Endothelial cell (in vitro differentiated cells): ENCODE measurements at places on chromosomes 1 and 21.

DNA sequence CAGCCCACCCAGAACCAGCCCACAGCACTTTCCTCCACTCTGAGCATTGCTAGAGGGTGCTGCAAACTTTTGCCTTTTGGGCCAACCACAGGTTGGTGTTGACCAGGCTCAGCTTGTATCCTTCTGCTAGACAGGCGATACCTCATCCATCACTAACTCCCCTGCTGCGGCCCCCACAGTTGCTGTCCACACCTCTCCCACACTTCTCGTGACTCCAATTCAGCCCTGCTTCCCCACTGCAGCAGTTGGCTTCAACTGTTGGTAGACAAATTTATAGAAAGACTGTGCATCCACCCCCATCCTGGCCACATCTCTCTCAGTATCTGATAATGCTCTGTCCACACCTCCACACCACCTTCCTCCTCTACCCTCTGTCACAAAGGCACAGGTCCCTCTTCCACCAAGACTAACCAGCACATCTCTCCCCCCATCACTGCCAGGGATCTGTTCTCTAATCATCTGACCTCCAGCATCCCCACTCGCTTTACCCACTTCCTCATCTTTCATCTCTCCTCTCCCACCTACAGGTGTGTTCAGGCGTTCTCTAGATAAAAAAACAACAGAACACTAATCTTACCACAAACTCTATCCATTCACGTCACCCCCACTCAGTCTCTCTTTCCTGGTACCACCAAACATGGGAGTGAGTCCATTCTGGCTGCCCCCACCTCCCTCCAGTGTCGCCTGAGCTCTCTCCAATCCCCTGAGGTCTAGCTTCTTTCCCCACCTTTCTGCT lies 15.8 kb upstream of the SLC25A44 start:
- DNase-seq, result no peak

GRCh38 chr1:203805689-203806088 lies 10.3 kb downstream of the ZBED6 start:
- DNase-seq, result no peak

GRCh38 chr1:26839339-26839722 lies 12.8 kb downstream of the ZDHHC18 start:
- DNase-seq, result no peak

GRCh38 chr1:228903434-228904071 lies 168.3 kb downstream of the RHOU start:
- no peak for DNase-seq

GRCh38 chr21:42384156-42384945 lies 11.5 kb downstream of the TMPRSS3 start:
- DNase-seq, result no peak

GRCh38 chr1:208231881-208232661 lies 12.1 kb downstream of the PLXNA2 start:
- no peak for DNase-seq

GRCh38 chr1:209885403-209886218 lies 52.4 kb upstream of the SYT14 start:
- no peak for DNase-seq

- no peak for DNase-seq
Measured at GRCh38 chr1:31793086-31793485, 22.7 kb downstream of the SPOCD1 start.

- no peak for DNase-seq
Measured at GRCh38 chr1:233364695-233365539, 37.4 kb downstream of the MAP3K21 start.

DNA sequence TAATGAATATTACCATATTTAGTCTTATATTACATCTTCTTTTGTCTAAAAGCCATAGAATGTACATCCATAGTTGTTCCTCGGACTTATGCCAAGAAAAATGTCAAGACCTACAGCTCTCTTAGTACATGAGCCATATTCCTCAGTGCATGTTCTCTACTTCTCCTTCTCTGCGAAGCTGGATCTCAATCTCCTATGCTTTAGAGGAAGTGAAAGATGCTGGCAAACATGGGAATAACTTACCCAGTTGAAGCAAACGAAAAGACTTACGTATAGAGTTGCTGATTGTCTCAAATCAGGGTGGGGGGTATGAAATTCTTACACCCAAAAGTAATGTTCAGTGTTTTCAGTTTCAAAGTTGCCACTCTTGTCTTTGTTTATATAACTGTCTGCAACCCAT lies 32.7 kb downstream of the OR13G1 start:
- DNase-seq, result no peak

DNA sequence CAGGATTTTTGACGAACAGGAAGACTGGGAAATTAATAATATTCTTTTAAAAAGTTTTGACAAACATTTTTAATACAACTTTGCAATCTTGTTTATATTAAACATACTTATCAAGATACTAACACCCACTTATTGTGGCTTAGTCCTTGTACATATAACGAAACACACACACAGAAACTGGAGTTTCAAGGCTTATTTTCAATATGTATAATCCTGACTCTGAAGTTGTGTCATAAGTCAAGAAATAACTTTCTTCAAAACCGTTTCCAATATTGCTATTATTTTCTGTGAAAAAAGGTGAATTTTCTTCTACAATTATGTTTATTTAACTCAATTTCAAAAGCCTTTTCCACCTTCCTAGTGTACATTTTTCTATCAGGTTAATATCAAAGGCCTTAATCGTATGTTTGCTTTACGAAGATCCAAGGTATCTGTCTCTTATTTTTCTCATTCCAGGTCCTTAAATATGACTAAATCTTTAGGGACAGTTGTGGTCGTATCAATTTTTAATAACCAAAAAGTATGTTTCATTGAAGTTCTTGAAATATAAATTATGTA lies 1.8 kb downstream of the CDKN2C start:
- no peak for DNase-seq

DNA sequence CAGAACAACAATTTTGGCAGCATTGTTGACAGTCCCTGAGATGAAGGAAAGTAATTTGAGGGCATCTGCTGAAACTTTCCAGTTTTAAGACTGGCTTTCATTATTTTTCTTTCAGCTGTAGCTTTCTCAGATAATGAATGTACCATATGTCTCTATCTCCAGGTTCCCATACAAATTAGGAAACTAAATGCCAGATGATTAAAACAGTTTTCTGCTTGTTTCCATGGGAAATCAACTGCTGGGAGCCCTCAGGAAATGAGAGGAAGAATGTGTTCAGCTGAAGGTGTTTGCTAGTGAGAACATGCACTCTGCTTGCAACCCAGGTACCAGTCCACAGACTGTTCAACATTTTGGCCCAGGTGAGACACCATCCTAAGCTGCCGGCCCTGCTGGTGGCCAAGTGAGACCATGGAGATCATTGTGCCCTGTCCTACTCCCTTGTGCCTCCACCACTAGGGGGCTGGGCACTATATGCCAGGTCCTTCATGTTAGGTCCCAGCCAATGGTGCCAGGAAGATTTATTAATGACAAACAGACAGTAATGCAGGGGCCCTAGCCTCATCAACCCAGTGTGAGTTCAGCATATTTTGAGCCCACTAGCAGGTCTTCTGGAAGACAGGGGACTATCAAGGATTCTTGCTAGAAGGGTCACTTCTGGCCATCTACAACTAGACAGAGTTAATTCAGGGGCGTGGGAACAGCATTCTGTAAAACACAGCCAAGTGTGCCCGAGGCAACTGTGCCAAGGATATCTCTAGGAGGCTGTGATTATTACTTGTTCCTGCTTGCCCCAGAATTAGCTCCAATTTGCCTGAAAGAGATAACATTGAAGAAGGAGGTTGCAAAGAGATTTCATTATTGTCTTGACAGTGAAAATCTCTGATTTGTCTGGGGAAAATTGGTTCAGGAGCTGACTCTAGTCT lies 17.0 kb upstream of the LRRC8C start:
- DNase-seq, result peak; percentile 30

- no peak for DNase-seq
Measured at GRCh38 chr1:233945573-233945972, 41.1 kb downstream of the SLC35F3 start.

- no peak for DNase-seq
Measured at GRCh38 chr1:7378346-7379130, 392.6 kb upstream of the VAMP3 start.

DNA sequence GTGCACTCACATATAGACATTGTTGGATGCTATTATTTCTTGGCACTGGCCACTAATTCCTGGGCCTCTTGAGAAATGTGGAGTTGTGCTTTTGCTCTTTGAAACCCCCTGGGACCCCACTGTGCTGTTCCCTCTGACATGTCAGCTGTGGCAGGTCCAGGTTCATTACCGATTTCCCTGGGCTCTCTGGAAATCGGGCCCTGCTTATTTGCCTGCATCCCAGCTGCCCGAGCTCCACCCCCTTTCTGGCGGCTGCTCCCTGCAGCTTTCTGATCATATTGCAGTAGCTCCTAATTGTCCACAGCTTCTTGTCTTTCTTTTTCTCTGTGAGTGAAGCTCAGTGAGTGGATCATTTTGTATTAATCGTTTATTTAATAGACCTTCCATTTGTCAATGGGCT lies 183.7 kb upstream of the FAM78B start:
- no peak for DNase-seq

- DNase-seq, result peak; percentile 76
Measured at GRCh38 chr1:10679496-10680220, 116.8 kb downstream of the CASZ1 start.

DNA sequence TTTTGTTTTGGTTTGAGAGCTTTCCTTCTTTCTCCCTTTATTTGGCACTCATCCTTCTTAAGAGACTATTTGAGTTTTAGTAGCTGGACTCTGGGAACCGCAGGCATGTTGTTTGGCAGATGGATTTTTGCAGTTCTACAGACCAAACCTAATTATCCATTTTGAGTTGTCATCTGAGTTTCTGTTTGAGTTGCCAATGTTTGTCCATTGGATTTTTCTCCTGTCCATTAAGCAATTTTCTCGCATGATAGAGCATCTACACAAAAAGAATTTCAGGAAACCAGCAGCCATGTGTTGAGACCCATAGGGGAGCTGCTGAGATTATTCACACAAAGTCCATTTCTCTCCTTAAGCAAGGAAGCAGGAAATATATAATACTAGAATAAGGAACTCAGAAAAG lies 17.2 kb upstream of the CXADR start:
- DNase-seq, result no peak

- DNase-seq, result no peak
Measured at GRCh38 chr1:24498589-24498988, 4.0 kb upstream of the RCAN3 start.

GRCh38 chr1:5950994-5951785 lies 41.0 kb downstream of the NPHP4 start:
- DNase-seq, result no peak

GRCh38 chr1:34746785-34747637 lies 7.8 kb upstream of the GJB5 start:
- no peak for DNase-seq

DNA sequence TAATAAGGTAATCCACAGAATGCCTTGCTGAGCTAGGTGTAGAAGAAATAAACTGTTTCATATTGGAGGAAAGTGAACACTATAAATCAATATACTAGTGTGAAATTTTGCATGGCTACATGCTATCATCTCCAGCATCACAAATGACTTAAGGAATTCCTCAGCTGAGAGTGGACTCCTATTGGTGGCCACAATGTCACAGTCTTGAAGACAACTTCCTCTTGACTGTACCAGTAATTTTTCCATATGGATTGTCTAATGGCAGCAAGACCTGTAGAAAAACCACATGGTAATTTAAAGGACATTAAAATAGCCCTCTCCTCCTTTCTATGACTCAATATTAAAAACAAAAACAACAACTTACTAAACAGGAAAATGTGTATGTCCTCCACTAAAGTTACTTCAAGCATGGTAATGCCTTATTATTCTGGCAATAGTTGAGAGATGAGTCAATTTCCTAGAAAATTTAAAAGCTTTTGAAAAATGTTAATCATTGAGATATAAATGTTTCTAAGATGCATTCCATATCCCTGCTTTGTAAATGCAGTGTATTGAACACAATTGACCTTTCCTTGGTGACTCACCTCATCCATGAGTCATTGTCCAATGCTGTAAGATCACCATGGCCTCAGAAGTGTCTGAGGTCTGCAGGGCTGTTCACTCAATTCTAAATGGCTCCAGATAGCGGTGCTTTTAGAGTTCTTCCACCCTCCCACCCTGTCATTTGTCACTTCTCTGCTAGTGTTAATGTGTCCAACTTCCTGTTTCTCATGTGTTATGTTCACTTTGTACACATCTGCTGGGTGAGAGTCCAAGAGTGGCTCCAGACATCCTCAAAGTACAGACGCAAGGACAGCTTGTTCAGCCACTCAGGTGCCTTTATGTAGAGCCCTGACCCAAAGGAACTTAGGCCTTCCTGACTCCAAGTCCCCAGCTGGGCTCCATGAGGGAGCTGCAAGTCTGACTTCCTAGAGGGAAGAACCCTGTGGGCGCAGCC lies 32.8 kb upstream of the DNASE2B start:
- no peak for DNase-seq

DNA sequence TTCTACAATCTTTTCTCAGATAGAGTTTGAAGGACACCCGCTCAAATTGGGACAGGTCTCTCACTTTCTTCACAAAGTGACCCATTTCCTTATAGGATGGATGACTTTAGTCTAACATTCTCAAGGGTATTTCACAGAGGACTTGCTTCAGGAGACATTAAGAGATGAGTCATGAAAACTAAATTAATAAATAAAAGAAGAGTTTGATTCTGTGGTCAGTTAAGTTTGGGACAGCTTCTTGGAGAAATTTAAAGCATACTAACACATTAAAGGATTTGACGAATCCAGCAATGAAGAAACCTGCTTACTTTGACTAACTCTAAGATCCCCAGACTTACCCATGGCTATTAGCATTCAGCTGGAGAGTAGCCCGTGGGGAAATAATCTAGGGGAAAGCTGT lies 95.6 kb upstream of the RAB3GAP2 start:
- DNase-seq, result no peak

- no peak for DNase-seq
Measured at GRCh38 chr1:63867429-63868176, 93.8 kb downstream of the ROR1 start.

DNA sequence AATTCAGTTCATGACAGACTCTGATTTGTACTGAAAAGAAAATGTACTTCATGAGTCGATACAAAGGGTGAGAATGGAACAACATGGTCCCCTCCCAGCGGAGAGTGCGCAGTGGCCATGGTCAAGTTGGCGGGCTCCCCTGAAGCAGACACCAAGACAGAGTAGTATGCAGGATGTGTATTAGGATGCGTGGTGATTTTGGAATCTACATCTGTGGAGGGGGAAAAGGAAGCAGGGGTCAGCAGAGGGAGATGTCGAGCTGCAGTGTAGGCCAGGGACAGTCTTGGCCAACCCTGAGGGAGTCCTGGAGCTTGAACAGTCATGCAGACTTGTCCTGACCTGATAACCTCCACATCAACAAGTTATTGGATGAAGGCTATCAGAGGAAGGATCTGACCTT lies 481.0 kb downstream of the OMA1 start:
- DNase-seq, result peak; percentile 26

- DNase-seq, result no peak
Measured at GRCh38 chr21:17479606-17480005, 33.2 kb upstream of the CXADR start.
